ENCODE measurements at places on chromosomes 5 and 9.

GRCh38 chr5:158246661-158247060 is 387.7 kb upstream of the CLINT1 start:
- no peak for DNase-seq

- DNase-seq: no peak
Measured at GRCh38 chr9:35746583-35746982, 2.4 kb downstream of the GBA2 start.

DNA sequence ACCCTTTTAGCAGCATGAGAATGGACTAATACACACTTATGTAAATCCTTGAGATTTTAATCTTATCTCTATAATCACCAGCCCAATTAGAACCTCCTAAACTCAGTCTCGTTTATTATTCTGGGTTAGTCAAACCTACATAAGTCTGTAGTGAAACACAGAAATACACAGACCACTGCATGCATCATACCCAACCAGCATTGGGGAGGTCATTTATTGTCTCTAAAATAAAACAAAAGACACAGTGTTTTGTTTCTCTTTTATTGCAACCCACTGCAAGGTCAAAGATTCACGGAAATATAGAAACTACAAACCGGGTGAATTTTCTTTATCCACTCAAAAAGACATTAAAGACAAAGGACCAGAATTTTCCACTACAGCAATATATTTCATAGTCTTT is 188.1 kb upstream of the EFNA5 start:
- DNase-seq: no peak

DNA sequence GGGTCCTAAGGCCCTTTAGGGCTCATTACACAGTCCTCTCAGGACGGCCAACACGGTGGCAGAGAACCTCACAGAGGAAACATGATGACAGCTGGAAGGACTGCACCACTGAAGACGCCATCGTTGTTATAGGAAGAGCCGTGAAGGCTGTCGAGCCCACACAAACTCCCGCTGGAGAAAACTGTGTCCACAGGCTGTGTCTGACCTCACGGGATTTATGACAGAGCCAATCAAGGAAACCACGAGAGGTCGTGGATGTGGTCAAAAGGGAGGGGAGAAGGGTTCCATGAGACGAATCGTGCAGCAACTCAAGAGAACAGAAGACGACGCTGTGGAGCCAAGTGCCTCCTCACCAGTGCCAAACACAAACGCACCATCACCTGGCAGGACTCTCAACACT is 12.2 kb downstream of the QSOX2 start:
- no peak for DNase-seq

GRCh38 chr5:157350939-157351801 is 85.2 kb downstream of the CYFIP2 start:
- no peak for DNase-seq
